ENCODE measurements at places on chromosomes 3 and 15. TPM values are rescaled to one million over a fixed set of nuclear protein-coding genes. Genes with fewer than 3 reads are reported as not detected.

- no peak for DNase-seq
These were observed 205.2 kb upstream of the CFAP20DC start for GRCh38 chr3:59254976-59255375.

DNA sequence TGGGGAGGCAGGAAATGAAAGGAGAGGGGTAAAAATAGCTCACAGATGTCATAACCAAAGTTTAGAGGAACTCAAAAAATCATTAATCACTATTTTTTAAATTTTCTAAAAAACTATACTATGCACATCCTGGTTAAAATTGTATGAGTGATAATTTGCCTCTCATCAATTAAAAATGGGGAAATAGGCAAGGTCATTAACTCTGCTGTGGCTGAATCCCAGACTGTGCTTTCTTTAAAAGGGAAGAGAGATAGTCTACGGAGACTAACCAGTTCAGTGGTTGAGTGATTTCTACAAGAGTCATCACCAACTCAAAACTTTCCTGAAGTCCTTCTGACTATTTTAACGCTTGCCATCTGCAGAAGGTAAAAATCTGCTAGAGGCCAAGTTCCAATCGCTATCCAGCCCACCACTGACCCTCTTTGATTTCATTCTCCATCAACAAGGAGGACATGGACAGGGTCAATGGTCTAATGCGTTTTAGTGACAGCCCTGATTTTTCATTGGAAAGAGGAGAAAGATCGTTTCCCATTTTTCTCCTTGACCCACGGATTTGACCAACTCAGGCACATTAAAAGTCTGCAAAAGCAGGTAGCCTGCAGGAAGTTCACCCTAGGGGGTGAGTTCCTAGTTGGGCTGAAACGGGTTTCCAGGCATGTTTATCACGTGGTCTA is 850 bp downstream of the SUCLG2 start:
- DNase-seq, result no peak

DNA sequence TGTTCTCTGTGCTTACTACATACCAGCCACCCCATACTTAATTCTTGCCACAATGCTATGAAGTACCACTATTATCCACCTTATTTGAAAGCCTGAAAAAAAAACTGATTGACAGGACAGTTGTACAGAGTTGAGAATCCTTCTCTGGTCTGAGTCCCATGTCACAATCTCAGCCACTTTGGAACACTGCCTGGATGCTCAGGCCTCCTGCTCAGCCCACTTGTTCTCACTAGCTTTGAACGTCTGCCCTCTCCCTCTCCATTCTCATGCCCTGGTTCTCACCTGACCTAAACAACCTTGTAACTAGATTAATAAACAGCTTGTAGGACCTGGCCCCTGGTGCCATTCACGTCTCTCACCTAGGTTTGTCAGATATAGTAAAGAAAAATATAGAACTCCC is 53.9 kb downstream of the TRIM69 start:
- DNase-seq, result no peak

- peak; percentile 95 for DNase-seq
These were observed 19.0 kb downstream of the SYNM start for GRCh38 chr15:99123713-99124451.

DNA sequence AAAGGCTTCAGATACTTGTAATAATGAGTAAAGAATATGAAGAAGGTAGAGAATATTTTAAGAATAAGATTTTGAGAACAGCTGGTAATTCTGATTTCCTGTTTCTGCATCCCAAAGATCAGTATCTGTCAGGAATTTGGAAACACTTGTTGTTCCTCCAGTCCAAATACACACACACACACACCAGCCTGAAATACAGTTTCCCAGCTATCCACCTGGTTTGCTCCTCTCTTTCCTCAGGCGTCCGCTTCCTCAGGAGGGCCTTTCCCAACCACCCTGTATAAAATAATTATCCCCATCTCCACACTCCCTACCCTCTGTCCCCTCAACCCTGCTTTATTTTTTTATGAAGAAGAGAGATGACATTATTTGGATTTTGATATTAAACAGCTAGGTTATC is 2.0 kb upstream of the FSIP1 start:
- DNase-seq, result no peak

DNA sequence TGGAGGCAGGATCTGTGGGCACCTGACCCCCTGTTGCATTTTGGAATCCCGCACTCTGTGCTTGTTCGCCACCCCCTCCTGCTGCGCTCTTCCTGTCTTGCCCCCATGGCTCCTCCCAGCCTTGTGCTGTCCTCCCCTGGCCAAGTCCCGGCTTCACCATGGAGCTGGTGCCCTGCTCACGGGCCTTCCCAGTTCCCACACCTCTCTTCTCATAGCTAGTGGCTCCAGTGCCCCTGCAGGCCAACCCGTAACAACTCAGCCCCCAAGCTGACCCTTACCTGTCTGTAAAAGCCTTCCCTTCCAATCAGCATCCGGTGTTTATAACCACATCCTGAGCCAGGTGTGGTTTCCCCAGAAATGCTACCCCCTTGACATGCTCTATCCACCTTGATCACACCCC is 407.7 kb upstream of the C2CD4B start:
- DNase-seq, result no peak

DNA sequence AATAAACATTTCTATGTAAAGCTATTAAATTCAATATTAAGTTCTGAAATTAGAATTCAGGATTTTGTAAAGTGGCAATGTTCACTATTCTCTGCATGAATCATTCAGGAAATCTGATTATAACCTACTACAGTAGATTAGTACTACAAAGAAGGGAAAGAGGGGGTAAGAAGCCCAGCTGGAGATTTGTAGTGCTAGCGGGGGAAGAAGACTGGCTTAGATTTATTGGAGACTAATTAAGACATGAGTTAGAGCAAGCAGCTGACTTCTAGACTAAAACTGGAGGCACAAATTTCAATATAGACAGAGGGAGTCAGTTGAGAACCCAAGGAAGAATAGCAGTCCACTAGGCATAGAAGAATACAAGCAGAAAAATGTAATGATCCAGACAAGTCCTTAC is 55.8 kb upstream of the SETMAR start:
- DNase-seq, result no peak

- no peak for DNase-seq
These were observed 18.1 kb upstream of the CCR9 start for GRCh38 chr3:45868213-45868612.

- no peak for DNase-seq
These were observed 759.4 kb downstream of the ROBO2 start for GRCh38 chr3:77799278-77799677.

Gene RBP2
- polyA plus RNA-seq, result not detected

Gene HAPLN3
- 130 TPM for polyA plus RNA-seq

Gene GREM1
- polyA plus RNA-seq, result not detected
